ENCODE measurements at places on chromosomes 12 and 14.

GRCh38 chr12:2160043-2160442, 107.3 kb downstream of the CACNA1C start:
- DNase-seq, result no peak

DNA sequence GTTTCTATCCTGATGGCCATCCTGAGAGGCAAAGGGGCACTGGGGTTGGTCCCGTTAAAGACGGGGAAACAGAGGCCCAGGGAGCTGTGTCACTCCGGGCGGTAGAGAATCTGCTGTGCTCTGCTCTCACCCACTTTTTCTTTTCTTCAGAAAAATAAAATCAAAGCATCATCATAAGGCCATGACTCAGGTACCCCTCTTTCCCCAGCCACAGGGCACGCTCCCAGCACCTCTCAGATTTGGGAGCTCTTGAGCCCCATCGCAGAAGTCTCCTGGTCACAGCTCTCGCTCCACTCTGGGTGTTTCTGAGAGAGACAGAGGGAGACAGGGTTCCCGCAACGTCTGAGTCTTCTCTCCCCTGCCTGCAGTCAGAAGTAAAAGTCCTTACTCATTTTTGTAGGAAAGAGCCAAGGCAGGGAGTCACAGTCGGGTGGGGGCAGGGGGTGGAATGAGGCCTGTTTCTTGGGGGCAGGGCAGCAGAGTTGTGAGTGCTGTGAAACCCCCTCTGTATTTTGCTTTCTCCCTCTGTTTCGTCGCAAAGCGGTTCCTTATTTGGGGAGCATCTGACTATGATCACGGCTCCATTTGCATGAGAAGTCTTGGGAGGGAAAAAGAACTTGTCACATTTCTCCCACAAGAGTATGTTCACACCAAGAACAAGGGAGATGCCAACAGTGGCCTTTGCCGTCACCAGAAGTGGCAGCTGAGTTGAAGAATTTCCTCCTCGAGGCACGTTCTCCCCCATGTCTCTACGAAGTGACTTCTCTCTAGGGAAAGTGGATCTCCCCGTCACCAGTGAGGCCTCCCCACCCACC, 139.0 kb downstream of the BCL11B start:
- peak; percentile 64 for DNase-seq

- no peak for DNase-seq
Observed at GRCh38 chr12:122876731-122877130, 19.2 kb downstream of the VPS37B start.

- DNase-seq, result no peak
Observed at GRCh38 chr12:118327391-118327790, 45.3 kb downstream of the TAOK3 start.

- no peak for DNase-seq
Observed at GRCh38 chr14:22515929-22516328, 73.1 kb downstream of the DAD1 start.

DNA sequence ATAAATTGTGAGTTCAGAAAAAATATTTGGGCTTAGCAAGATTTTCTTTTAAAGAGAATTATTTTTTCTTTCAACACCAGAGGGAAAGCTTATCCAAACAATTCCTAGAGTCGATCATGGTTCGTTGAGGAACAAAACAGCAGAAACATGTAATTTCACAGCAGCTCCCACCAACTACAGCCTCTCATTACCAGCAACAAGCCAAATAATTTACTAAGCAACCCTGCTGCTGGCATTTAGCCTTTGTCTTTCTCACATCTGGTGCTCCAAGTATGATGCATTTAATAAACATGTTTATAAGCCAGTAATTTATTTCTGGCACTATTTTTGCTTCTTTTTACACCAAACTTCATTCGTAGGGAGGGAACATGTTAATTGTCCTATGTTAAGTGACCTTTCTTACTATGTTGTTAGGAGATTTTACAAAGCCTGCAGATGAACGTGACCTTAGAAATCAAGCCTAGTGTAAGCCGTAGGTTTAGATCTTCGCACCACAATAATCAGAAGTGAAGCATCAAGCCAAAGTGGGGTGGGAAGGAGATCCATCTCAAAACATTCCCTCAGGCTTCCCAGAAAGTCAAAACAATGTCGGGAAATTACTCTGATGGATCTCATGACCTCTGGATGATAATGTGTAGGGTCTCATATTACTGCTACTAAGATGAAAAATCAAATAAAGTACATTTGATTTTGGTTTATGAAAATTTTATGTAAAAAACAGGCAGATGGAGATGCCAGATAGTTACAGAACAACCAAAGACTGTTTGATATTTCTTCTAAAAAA, 128.4 kb downstream of the RPAP3 start:
- no peak for DNase-seq

- DNase-seq, result no peak
Observed at GRCh38 chr14:72980863-72981262, 46.0 kb downstream of the ZFYVE1 start.

- no peak for DNase-seq
Observed at GRCh38 chr14:71918955-71919354, 13.3 kb upstream of the RGS6 start.

DNA sequence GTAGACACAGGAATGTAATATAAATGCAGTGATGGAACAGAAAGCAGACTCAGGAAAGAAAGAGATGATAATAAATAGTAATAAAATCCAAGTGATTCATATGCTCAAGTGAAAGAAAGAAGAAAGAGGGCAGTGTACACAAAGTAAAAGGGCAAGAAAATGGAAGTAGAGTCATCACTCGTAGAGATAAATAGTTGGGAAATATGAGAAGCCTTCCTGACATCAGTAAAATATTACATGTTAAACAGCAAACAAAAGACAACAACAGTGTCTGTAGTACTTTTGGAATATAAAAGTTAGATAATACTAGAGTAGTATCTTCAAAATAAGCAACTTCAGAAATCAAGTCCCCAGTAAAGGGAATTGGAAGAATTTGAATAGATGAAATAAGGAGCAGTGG, 412.3 kb downstream of the RAD51B start:
- DNase-seq, result no peak
